ENCODE measurements at places on chromosomes 7 and 10.

DNA sequence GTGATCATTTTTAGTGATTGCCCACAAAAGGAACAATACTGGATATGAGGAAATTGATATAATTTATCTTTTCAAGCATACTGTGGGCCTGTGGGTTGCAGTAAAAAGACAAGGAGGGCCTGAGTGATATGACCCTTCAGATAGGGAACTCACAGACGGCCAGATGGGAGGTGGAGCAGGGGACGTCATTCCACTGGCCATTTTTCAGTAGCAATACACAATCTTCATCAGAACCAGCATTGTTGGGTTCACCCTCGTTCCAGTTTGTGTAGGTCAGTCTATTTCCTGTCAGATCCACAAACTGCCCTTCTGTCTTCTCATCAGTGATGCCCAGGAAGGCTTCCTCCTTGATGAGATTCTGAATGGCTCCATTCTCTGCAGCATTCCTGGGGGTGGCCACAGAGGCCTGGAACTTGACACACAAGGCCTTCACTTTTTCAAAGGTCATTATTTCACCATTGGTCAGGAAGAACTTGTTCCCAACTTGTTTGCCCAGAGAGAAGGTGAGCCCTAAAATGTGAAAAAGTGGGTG, 4.5 kb downstream of the MBL2 start:
- no peak for DNase-seq

DNA sequence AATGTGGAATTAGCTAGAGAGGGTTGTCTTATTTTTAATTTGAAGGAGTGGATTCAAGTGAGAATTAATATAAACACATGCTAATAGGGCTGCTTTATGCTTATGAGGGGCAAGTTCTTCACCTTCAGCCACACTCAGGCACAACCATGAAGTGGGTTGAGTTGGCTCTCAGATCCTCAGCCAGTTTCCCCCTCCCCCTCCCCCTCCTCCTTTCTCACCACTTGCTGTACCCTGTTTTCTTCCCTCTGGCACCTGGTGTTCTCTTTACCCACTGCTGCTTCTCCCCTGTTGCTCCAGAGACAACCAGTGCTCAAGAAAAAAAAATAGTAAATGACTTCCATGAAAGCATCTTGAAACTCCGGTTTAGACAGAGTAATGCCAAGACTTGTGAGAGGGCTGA, 1083.3 kb downstream of the CNTNAP2 start:
- DNase-seq: no peak

DNA sequence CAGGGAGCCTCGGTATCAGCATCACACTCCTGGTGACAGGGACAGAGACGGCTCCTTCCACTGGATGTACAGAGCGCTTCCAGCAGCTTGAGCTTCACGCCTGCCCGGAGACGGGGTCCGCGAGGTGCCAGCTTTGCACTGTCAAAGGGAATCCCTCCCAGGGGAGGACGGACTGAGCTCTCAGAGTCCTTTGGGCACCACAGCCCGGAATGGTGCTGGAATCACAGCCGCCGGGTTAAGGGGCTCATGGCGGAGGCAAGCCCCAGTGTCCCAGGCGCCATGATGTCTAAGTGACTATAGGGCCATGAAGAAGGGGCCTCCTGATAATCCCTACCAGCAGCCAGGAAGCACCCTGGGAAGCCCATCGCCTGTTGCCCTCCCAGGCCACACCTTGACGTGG, 41.4 kb downstream of the PTPRN2 start:
- no peak for DNase-seq

DNA sequence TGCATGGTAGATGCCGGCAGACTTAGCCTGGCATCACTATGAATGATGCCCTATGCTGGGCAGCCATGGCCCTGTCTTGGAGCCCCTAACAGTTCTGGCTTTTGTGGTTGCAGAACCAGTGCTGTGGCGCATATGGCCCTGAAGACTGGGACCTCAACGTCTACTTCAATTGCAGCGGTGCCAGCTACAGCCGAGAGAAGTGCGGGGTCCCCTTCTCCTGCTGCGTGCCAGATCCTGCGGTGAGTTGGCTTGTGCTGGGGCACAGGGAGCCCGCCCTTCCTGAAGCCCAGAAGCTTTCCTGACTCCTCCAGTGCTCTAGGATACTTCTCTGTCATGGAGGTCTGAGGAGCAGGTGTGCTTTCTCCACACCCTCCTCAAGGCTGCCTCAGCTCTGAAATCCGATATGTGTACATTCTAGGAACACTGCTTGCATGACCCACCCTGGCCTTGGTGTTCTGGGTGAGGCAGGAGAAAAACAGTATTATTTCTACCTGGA, 25.6 kb upstream of the SH2D4B start:
- no peak for DNase-seq

DNA sequence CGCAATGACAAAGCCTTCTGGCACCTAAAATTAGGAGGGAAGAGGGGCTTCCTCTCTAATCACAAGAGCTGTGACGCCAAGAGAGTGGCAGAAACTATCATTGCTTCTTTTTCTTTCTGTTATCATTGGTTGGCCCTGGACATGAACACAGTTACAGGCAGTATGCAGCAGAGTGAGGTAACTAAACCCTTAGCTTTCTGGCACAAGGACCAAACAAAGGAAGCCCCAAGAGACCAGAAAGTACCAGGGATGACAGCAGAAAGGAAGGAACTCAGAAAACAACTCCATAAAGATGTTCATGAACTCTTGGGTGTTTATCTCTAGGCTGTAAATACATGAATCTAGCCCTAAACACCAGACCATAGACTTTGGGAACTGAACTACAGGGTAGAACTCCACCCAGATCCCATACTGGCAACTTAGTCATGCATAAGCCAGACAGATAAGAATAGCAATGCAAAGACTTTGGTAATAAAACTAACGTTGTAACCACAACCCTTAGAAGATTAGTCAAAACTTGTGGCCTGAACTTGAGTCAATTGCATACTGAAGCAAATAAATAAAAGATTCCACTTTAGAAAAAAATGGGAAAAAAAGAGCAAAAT, 195.7 kb upstream of the PTN start:
- no peak for DNase-seq

DNA sequence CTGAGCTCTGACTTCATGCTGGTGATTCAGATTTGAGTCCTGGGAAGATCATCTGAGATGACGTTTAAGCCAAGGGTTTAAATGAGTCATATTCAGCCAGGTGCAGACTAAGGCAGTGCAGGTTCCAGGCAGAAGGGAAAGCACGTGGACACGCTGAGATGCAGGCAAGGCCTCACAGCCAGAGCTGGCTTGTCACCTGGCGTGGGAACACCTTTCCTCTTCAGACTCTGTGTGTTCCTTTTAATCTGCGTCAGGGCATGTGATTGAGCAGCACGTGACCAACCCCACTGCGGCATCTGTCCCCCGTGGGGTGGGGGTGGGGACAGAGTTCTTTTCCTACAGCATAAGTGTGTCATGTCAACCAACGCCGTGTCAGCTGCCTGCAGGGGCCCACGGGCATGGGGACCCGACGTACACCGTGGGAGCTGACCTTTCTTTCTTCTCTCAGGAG, 10.7 kb upstream of the IDI2 start:
- no peak for DNase-seq
